Activated CD4-positive, alpha-beta T cell treated with anti-CD3 and anti-CD28 coated beads for 4 hours (primary cell): ENCODE measurements at places on chromosomes 7 and 10.

- DNase-seq = no peak
These were observed 365.6 kb downstream of the ANKRD7 start for GRCh38 chr7:118590107-118590506.

DNA sequence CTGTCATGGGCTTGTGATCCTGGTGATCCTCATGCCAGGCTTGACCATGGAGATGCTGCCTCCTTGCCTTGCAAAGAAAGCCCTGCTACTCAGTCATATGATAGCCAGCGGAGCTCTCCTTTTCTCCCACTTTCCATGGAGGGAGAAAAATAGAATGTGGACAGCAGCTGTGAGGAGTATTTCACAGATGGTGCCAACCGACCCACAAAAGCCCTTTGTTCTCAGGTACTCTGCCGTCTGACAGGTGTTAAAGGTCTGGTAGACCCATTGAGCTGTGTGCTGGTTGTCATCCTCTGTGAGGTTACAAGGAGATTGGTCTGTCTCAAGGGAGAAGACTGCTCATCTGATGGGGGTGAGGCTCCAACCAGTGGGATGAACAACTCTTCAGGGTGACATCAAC is 29.5 kb upstream of the COBL start:
- no peak for DNase-seq

- no peak for DNase-seq
These were observed 642.1 kb downstream of the PARD3 start for GRCh38 chr10:34172936-34173533.

GRCh38 chr10:76001019-76001418 is 569.6 kb downstream of the LRMDA start:
- DNase-seq = no peak

DNA sequence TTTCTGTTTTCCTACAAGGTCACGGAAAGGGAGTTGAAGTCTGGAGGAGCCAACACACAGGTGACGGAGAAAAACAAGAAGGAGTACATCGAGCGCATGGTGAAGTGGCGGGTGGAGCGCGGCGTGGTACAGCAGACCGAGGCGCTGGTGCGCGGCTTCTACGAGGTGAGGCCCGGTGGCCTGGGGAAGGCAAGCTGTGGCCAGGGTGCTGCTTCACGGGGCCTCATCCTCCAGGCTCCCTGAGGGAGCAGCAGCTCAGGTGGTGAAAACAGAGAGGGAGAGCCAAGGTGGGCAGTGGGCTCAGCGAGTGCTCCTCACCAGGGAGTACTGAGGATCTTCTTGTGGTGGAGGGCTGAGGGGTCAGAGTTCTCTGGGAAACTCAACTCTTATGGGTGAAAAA is 32.5 kb upstream of the STK17A start:
- no peak for DNase-seq
